ENCODE measurements at places on chromosomes 3 and 15. TPM values are rescaled to one million over a fixed set of nuclear protein-coding genes. Genes with fewer than 3 reads are reported as not detected.

GRCh38 chr3:172034786-172035685 lies 4.3 kb upstream of the FNDC3B start:
- no peak overlapping the region for H3K27ac ChIP-seq
- no peak overlapping the region for H3K4me3 ChIP-seq
- no peak for DNase-seq
- H3K27me3 ChIP-seq = no peaks in the 10 kb centered on the region
- H3K36me3 ChIP-seq = peaks cover 4% of the 10 kb centered on the region

DNA sequence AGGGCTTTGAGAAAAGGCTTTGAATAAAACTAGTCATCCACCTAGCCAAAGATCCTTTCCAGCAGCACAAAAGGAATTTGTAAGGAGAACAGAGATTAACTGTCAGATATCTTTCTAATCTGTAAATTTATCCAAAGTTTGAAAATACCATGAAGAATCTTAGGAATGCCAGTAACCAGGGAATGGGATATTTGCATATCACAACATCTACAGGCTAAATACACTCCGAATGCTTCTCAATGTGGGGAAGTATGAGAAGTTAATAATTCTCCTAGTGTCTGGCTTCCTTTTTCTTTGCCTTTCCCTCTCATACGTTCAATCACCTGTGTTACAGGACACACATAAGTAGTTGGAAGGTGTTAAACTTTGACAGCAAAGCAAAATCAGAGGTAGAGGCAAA lies 7.8 kb downstream of the ANAPC13 start:
- DNase-seq = no peak
- no peak overlapping the region for H3K27ac ChIP-seq
- H3K27me3 ChIP-seq = no peaks in the 10 kb centered on the region
- H3K36me3 ChIP-seq = peaks cover 6% of the 10 kb centered on the region

Gene AMOTL2
- not detected for total RNA-seq

Gene CMC1
- 24.2 TPM for total RNA-seq

DNA sequence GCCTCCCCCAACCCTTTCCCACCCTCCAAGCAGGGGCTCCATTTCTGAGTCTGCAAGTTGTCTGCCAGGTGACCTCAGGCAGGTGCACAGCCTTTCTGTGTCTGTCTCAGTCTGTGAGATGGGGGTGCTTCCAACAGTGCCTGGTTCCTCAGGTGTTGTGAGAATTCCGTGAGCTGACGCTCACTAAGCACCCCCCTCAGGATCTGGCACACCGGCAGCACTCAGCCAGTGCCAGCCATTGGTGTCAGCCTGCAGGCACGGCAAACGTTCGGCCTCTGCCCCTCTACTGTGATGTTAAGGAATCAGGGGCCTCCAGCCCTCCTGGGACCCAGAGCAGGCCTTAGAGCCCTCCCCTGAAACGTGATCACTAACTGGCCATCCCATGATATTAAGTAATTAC lies 2.4 kb downstream of the KLF15 start:
- peaks cover 2% of the 10 kb centered on the region for H3K36me3 ChIP-seq
- peaks cover 12% of the 10 kb centered on the region for H3K4me1 ChIP-seq
- H3K4me3 ChIP-seq = no peak overlapping the region
- no peak overlapping the region for H3K27ac ChIP-seq
- peaks cover 38% of the 10 kb centered on the region for H3K27me3 ChIP-seq

DNA sequence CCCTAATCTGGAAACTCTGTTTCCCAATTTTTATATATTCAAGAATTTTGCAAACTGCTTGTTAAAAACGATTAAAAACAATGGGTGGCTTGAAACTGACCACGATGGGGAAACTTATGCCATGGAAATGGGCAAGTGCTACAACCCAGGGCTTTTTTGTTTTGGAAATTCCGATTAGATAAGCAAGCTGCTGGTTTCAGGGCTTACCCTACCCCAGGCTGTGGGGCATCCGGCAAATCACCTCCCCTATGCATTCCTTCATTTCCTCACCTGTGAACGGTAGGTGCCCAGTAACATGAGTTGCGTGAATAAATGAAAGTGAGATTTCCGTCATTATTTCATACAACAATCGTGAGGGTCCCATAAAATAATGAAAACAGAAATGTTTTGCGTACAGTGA lies 34.3 kb downstream of the ST6GAL1 start:
- H3K4me1 ChIP-seq = peaks cover 66% of the 10 kb centered on the region
- peaks cover 33% of the 10 kb centered on the region for H3K36me3 ChIP-seq
- H3K27me3 ChIP-seq = no peaks in the 10 kb centered on the region
- no peak overlapping the region for H3K4me3 ChIP-seq
- no peak overlapping the region for H3K27ac ChIP-seq

GRCh38 chr15:71078506-71079207 lies 36.6 kb upstream of the THSD4 start:
- H3K4me3 ChIP-seq = no peak overlapping the region
- no peak overlapping the region for H3K27ac ChIP-seq
- H3K36me3 ChIP-seq = no peaks in the 10 kb centered on the region
- H3K4me1 ChIP-seq = no peaks in the 10 kb centered on the region

DNA sequence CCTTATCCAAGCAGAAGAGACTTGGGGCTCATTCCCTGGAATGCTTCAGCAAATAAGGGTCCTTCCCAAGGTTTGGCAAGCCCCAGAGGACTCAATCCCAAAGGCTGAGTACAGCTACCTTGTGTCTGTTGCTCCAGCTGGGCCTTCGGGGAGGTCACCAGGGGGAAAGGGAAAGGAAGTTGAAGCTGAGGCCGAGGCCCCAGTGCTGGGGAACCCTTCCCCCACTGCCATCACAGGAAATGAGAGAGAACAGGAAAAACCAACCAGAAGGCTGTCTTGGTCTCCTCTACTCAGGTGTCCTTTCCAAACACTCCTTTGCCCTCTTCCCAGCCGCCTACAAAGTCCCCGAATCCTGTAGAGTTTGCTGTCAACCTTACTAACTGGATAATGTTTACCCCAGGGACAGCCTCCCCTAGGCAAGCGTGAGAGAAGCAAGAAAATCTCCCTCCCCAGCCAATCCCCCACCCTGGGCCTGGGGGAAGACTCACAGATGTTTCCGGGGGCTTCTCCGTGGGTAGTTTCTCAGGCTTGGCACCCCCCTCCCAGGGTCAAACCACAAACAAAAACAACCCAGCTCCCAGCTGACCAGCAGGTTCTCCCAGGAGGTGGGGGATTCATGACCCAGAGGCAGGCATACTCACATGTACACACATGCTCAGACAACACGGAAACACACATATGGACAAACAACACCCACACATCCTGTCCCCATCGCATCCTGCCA lies 5.5 kb downstream of the CSRNP1 start:
- H3K4me3 ChIP-seq = peak overlapping the region; percentile 94
- H3K27ac ChIP-seq = peak overlapping the region; percentile 97
- DNase-seq = peak; percentile 60
- H3K4me1 ChIP-seq = peaks cover 81% of the 10 kb centered on the region
- H3K36me3 ChIP-seq = peaks cover 48% of the 10 kb centered on the region

- no peak for DNase-seq
- no peak overlapping the region for H3K27ac ChIP-seq
- peak overlapping the region; percentile 60 for H3K4me3 ChIP-seq
- H3K4me1 ChIP-seq = peaks cover 24% of the 10 kb centered on the region
- no peaks in the 10 kb centered on the region for H3K36me3 ChIP-seq
- H3K27me3 ChIP-seq = peaks cover 61% of the 10 kb centered on the region
Measured at GRCh38 chr3:134797057-134797740, 2.1 kb downstream of the EPHB1 start.

Gene MIX23
- total RNA-seq = 133 TPM

DNA sequence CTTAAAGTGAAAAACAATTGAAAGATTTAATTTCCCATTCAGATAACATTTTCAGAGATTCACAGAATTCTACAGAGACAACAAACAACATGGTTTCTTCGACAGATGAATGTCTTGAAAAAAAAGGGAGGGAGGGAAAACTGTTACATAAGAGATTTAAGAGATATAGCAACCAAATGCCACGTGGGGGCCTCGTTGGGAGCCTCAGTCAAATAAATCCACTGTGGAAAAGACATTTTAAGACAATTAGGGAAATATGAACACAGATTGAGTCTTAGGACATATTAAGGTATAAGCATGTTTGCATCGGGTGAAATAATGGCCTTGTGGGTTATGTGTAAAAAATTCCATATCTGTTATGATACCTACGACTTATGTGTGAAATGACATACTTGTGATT lies 5.0 kb upstream of the PRRT3 start:
- no peaks in the 10 kb centered on the region for H3K27me3 ChIP-seq
- no peaks in the 10 kb centered on the region for H3K4me1 ChIP-seq
- H3K27ac ChIP-seq = no peak overlapping the region
- no peak for DNase-seq
- H3K4me3 ChIP-seq = no peak overlapping the region

DNA sequence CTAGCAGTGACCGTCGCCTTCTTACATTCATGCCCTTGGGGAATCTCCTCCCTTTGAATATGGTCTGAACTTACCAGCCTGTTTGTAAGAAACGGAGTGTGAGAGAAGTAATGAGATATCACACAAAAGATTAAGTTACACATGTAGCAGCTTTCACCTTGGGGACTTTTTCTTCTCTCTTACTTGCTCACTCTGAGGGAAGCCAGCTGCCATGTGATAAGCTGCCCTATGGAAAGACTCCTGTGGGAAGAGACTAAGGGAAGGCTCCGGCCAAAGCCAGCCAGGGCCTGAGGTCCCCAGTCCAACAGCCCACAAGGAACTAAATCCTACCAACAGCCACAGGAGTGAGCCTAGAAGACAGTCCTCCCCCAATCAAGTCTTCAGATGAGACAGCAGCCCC lies 190.4 kb upstream of the TSC22D2 start:
- peaks cover 1% of the 10 kb centered on the region for H3K36me3 ChIP-seq
- H3K27ac ChIP-seq = no peak overlapping the region
- no peak for DNase-seq
- H3K4me1 ChIP-seq = no peaks in the 10 kb centered on the region
- H3K27me3 ChIP-seq = peaks cover 42% of the 10 kb centered on the region

Gene ZCWPW2
- 0.35 TPM for total RNA-seq

GRCh38 chr3:133273346-133273745 lies 126.5 kb upstream of the BFSP2 start:
- H3K4me3 ChIP-seq = no peak overlapping the region
- H3K4me1 ChIP-seq = no peaks in the 10 kb centered on the region
- no peak for DNase-seq

DNA sequence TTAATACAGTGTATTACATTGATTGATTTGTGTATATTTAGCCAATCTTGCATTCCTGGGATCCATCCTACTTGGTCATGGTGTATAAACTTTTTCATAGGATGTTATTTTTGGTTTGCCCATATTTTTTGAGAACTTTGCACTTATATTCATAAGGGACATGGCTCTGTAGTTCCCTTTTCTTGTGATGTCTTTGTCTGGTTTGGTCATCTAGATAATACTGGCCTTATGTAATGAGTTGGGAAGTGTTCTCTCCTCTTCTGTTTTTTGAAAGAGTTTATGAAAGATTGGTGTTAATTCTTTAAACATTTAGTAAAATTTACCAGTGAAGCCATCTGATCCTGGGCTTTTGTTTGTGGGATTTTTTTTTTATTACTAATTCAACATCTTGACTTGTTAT lies 9.6 kb downstream of the CHST13 start:
- no peak overlapping the region for H3K4me3 ChIP-seq
- H3K27ac ChIP-seq = no peak overlapping the region
- peaks cover 13% of the 10 kb centered on the region for H3K27me3 ChIP-seq

DNA sequence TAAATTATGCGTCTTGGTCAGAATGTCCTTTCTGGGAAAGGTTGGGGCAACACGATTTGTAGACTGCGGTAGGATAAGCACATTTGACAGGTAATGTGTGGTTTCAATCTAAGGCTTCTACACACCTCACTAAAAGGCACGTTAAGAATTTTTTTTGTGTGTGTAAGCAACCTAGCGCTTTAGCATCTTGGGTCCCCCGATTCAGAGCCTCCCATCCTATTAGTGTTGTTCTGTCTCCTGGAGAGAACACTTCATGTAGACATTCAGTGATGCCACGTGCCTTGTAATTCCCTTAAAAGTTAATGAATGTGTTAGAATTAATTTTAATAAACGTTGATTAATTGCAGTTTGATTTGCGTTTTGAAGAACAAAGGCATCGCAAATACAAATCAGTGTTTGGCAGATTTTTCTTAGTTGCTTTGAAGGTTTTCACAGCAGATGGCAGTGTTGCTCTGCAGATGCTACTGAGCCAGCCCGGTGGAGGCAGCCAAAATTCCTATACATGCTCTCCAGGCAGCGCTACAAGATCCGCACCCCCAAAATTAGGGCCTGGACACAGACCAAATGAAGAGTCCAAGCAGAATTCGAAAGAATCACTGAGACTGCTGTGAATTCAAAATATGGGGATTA lies 63.5 kb downstream of the OTOL1 start:
- no peaks in the 10 kb centered on the region for H3K36me3 ChIP-seq
- no peaks in the 10 kb centered on the region for H3K4me1 ChIP-seq
- peaks cover 10% of the 10 kb centered on the region for H3K27me3 ChIP-seq

DNA sequence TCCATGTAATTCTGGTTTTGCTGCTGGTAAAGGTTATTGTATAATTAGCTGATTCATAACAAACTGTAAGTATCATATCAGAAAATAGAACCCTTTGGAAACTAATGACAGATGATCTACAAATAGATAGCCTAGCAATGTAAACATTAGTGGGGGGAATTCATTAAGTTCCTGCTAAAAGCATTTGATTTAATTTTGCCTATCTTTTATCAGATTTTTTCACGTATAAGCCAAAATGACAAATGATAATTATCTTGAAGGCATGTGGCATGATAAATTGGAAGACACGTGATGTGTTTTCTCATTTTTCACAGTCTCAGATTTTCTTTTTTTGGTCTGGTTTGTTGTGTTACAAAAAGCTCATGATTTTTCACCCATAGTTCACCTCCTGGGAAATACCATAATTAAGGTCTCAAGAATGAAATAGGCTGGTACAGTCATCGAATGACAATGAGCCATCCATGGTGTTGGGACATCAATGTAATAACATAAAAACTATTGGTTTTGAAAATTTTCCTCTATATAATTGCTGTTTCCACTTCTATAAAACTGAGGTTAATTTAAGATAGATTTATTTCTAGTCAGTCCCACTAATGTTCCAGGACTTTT lies 325.9 kb upstream of the TBL1XR1 start:
- H3K4me3 ChIP-seq = no peak overlapping the region
- no peak overlapping the region for H3K27ac ChIP-seq
- peaks cover 11% of the 10 kb centered on the region for H3K4me1 ChIP-seq
- H3K27me3 ChIP-seq = no peaks in the 10 kb centered on the region
- H3K36me3 ChIP-seq = peaks cover 2% of the 10 kb centered on the region

Gene BSN
- total RNA-seq = 0.21 TPM

DNA sequence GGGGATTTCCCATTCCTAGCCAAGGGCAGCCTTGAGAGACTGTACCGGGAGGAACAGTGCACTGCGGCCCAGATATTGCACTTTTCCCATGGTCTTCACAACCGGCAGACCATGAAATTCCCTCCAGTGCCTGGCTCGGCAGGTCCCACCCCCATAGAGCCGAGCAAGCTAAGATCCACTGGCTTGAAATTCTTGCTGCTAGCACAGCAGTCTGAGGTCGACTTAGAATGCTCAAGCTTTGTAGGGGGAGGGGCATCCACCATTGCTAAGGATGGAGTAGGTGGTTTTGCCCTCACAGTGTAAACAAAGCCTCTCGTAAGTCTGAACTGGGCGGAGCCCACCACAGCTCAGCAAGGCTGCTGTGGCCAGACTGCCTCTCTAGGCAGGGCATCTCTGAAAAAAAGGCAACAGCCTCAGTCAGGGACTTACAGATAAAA lies 156.3 kb downstream of the FRMD5 start:
- no peaks in the 10 kb centered on the region for H3K4me1 ChIP-seq
- no peak for DNase-seq
- H3K27ac ChIP-seq = no peak overlapping the region
- peaks cover 30% of the 10 kb centered on the region for H3K27me3 ChIP-seq
- H3K36me3 ChIP-seq = no peaks in the 10 kb centered on the region
